Activated B cell treated with CpG ODN at 0.5 μM for 24 hours (primary cell): ENCODE measurements at places on chromosomes 1 and 21.

- no peak for DNase-seq
Observed at GRCh38 chr1:66492424-66492823, 41.5 kb upstream of the SGIP1 start.

DNA sequence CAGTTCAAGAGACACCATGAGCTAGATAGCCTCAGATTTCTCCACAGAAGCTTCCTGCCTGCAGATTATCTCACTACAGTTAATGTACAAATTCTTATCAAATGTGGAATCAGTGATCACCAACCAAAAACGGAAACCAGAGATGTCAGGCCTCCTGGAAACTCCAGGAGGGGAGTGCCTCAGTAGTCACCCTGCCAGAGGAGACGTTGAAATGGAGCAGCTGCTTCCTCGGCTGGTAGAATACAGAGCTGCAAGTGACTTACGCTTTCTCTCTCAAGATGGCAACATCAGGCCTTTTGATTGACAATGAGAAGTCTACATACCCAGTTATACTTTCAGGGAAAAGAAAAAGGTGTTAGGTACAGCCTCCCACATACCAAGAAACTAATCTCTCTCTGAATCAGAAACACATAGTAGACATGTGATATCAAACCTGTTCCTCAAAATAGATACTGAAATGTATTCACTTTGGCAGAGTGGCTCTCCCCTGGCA is 52.2 kb downstream of the ACP6 start:
- no peak for DNase-seq

DNA sequence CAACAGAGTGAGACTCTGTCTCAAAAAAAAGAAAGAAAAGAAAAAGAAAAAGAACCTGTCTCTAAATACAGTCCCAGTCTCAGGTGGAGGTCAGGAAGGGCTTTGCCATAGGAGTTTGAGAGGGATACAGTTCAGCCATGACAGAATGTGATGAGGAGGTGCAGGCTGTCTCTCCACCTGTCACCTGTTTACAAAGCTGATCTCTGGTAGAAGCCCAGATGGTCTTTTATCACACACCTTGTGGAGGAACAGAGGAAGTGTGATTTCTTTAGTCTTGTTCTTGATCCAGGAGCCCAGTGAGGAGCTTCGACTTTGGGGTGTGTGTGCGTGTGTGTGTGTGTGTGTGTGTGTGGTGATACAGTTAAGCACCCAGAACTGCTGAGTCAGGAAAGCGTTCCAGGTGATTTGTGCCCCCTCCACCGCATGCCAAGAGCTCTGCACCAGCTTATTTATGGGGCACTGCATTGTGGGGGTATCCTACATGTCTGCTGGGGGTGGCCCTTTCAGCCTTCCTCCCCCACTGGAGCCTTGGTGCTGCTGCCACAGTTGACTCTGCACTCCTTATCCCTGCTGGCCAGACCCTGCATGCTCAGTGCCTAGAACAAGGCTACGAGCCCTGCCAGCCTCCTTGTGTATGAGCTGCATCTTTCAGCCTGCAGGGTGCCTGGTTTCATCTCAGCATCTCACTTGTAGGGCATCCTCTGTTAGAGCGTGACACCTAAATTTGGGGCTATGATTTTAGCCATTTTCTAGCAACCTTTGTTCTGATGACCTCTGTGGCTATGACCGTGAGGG is 19.3 kb downstream of the DOP1B start:
- DNase-seq, result no peak

DNA sequence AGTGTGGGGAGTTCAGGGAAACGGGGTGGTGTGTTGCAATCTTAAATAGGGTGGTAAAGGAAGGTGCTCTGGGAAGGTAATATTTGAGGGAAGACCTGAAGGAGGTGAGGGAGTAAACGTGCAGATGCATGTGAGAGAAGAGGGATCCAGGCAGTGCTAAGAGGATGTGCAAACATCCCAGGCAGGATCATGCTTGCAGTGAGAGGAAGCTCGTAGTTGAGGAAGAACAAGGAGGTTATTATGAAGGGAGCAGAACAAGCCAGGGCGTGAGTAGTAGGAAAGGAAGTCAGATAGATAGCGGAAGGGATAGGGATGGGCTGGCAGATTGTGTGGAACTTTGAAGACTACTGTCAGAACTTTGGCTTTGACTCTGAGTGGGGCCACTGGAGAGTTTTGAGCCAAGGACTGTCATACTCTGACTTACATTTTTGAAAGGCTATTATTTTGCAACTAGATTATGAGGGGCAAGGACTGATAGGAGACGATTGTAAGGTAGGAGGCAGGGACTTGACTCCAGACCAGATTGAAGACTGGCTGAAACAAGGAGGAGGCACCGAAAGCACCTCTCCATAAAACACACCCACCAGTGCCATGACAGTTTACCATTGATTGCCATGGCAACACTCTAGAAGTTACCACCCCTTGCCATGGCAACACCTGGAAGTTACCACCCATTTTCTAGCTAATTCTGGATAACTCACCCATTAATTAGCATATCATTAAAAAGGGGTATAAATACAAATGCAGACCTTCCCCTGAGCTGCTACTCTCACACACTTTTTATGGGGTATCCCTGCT is 67.0 kb downstream of the XCL2 start:
- no peak for DNase-seq

DNA sequence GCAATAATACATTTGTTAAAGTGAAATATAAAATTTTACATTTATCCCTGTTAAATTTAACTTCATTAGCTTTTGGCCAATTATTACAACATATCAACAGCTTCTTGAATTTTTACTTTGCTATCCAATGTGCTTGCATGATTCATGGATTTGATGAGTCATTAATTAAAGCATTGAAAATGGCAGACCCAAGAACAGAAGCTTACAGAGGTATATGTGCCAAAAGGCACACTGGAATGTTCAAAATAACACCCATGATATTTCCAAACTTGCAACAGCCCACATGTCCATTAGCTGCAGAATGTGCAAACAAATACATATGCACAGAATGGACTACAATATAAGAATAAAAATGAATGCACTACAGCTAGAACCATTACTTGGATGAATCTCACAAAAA is 76.4 kb upstream of the MAN1A2 start:
- no peak for DNase-seq
